ENCODE measurements at places on chromosomes 5 and 9.

DNA sequence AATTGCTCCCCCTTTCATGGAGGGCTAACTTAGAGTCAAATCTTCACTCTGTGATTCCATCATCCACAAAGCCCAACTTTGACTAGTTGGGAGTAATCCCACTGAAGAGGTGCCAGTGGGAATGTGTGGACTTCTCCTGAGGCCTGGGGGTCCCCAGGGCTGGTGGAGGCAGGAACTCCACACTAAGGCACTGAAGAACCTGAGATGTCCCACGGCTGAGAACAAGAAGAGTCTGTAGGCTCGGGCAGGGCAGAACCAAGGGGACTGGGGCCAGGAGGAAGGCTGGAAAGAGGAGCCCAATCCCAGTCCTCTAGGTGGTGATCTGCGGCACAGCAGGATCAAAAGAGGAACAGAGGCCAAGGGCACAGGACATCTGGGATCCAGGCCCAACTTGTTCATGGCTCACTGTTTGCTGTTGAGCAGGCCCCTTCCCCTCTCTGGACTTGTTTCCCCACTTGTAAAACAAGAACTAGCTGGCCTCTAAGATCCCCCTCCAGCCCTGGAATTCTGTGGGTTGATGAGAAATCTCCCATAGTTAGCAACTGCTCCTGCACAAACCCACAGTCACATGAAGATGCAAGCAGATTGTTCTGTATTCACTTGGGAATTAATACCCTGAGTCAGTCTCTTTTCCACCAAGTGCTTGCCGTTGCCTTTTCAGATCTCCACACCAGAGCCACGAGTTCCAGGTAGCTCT lies 32.7 kb upstream of the ALDH1B1 start:
- no peaks in the 10 kb centered on the region for H3K36me3 ChIP-seq
- no peaks in the 10 kb centered on the region for H3K4me1 ChIP-seq
- H3K27ac ChIP-seq: no peak overlapping the region
- DNase-seq: no peak
- no peaks in the 10 kb centered on the region for H3K27me3 ChIP-seq

- DNase-seq: peak; percentile 28
- no peaks in the 10 kb centered on the region for H3K27me3 ChIP-seq
- peaks cover 14% of the 10 kb centered on the region for H3K36me3 ChIP-seq
- peak overlapping the region; percentile 88 for H3K27ac ChIP-seq
Measured at GRCh38 chr9:35646153-35646532, 4.6 kb downstream of the SIT1 start.

DNA sequence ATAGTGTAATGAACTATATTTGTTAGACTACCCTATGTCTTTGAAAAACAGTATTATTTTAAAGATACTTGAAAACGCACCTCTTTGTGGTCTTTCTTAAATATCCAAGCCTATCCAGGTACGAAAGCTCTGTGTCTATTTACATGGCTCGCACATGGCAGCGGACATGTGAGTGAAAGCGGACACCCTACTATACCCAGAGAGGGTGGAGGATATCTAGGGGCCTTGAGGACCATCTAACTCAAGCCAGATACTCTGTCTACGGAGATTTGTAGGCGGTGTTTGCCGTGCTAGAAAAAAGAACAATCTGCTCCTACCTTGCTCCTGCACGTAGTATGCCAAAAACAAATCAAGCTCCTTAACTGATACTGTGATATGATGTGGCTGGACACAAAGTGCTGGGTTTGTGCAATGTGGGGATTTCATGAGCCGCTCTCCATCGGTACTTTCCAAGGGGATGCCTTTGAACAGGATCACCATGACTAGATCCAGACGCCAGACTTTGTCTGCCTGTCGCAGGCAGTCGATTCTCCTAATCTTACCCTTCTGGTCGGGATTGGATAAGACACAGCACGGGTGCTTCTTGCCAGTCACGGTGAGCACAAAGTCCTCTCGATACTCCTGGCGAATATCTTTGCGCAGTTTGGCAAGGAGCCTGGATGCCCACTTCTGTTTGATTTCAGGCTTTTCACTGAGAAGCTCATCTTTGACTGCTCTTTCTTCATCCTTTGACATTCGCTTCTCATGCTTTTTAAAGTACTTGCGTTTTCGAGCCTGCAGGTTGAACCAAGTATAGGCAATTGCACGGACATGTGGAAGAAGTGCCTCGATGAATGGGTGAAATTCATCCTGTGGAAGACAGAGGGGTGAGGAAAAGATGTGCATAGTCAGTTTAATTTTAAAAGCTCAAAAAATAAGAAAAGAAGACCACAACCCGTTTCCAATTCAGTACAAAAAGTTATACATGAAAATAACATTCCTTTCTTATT lies 7.0 kb downstream of the NFIB start:
- H3K4me1 ChIP-seq: peaks cover 4% of the 10 kb centered on the region
- DNase-seq: no peak
- H3K36me3 ChIP-seq: no peaks in the 10 kb centered on the region
- H3K4me3 ChIP-seq: no peak overlapping the region
- H3K27ac ChIP-seq: no peak overlapping the region

DNA sequence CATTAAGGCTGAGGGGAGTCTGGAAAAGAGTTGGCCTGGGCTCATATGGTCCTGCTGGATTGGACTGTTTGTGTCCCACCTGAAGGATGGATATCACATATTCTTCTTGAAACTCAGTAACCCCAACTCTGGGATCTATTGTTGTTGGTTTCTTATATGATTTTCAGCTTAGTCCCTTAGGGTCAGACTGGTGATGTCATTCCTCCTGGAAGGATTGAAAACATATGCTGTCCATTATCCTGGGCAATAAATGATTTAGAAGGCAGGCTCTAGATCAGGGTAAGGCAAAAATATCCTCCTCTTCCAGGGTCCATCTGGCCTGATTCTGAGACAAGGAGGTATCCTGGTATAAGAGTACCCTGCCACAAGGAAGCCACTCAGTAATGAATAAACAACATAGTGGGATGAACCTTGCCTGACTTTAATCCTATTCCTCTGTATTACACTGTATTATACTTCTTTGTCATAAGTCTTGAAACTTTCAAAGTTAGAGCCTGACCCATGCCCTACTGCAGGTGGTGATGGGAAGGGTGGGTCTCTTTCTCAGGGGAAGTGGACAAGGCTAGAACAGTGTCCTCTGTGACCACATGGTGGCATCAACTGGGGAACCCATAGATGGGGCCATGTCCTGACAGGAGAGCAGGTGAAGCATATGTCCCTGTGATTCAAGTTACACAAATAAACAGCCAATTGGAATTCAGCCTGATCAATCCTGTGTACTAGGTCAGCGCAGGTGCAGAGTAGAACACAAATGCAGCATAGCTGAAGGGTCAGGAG lies 454.4 kb upstream of the TRPC7 start:
- H3K27me3 ChIP-seq: no peaks in the 10 kb centered on the region
- no peak overlapping the region for H3K4me3 ChIP-seq
- H3K27ac ChIP-seq: no peak overlapping the region
- H3K36me3 ChIP-seq: no peaks in the 10 kb centered on the region
- no peaks in the 10 kb centered on the region for H3K4me1 ChIP-seq
- no peak for DNase-seq

DNA sequence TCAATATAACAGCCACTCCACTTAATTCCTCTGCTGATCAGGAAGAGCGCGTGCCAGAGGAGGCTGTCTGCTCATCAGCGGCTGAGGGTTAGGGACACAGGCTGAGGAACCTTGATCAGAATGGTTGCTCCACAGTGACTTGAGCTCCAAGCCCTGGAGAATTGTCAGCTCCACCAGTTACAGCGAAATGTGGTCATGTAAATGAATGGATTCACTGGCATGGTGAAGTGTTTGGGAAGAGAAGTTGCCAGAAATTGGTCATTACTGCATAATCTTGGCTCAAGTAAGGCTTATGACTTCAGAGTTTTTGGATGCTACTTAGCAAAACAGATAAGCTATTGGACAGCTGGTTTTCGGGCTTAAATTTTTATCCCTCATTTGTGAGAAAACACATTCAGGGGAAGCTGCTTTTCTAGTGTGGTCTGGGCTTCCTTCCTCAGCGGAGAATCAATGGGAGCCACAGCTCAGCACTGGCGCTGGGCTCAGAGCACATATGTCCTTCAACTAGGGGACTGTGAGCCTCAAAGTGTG lies 65.0 kb downstream of the PRRT1B start:
- H3K27me3 ChIP-seq: no peaks in the 10 kb centered on the region
- H3K27ac ChIP-seq: peak overlapping the region; percentile 26
- H3K4me1 ChIP-seq: no peaks in the 10 kb centered on the region
- no peak overlapping the region for H3K4me3 ChIP-seq

GRCh38 chr5:61270510-61271165 lies 61.4 kb upstream of the ZSWIM6 start:
- no peak for DNase-seq
- no peak overlapping the region for H3K27ac ChIP-seq
- no peaks in the 10 kb centered on the region for H3K36me3 ChIP-seq
- H3K27me3 ChIP-seq: no peaks in the 10 kb centered on the region
- H3K4me3 ChIP-seq: no peak overlapping the region
- H3K4me1 ChIP-seq: peaks cover 8% of the 10 kb centered on the region

GRCh38 chr5:151132963-151133362 lies 24.6 kb downstream of the ANXA6 start:
- no peaks in the 10 kb centered on the region for H3K27me3 ChIP-seq
- H3K36me3 ChIP-seq: peaks cover 86% of the 10 kb centered on the region
- no peak overlapping the region for H3K4me3 ChIP-seq
- peaks cover 72% of the 10 kb centered on the region for H3K4me1 ChIP-seq

- H3K36me3 ChIP-seq: peaks cover 41% of the 10 kb centered on the region
- no peak overlapping the region for H3K4me3 ChIP-seq
- no peak for DNase-seq
- no peaks in the 10 kb centered on the region for H3K27me3 ChIP-seq
- no peak overlapping the region for H3K27ac ChIP-seq
Measured at GRCh38 chr9:277601-278295, 63.1 kb downstream of the DOCK8 start.

- H3K27me3 ChIP-seq: no peaks in the 10 kb centered on the region
- peaks cover 23% of the 10 kb centered on the region for H3K4me1 ChIP-seq
- no peak for DNase-seq
- no peaks in the 10 kb centered on the region for H3K36me3 ChIP-seq
- H3K27ac ChIP-seq: no peak overlapping the region
Measured at GRCh38 chr5:142053426-142054151, 40.8 kb upstream of the GNPDA1 start.

DNA sequence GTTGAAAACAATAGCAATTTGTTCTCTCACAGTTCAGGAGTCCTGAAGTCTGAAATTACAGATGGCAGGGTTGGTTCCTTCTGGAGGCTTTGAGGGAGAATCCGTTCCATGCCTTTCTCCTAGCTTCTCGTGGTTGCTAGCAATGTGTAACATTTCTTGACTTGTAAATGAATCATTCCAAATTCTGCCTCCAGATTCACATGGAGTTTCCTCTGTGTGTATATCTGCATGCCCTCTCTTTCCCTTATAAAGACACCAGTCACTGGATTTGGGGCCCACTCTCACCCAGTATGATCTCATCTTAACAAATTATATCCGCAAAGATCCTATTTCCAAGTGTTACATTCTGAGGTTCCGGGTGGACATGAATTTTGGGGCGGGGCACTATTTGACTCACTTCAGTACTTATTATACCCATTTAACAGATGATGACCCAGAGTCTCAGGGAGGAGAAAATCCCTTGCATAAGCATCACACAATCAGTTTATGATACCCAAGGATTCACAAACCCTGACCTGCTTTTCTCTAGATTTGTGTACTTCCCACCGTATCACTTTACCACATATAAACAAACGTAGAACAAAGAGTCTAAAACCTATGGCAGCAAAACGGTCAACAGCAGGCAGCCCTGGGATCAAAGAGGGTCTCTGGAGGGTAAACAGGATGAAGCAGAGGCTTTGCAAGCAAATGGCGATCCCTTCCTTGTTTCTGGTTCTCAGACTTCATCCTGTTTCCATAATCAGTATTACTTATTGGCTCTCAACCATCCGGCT lies 93.7 kb downstream of the C9orf152 start:
- H3K36me3 ChIP-seq: no peaks in the 10 kb centered on the region
- peaks cover 8% of the 10 kb centered on the region for H3K4me1 ChIP-seq
- H3K27ac ChIP-seq: no peak overlapping the region

GRCh38 chr5:154940772-154941620 lies at the start of gene MRPL22:
MRPL22 (plus strand) TSS chr5:154941073; CDS start chr5:154941111, 38 bp downstream.
- peak within 1 kb of the TSS; percentile 97 for H3K4me3 ChIP-seq
- H3K27ac ChIP-seq: peak within 1 kb of the TSS; percentile 98
- H3K36me3 ChIP-seq: peaks cover 10% of the 10 kb centered on the region
- peak; percentile 96 for DNase-seq
- peaks cover 3% of the 10 kb centered on the region for H3K27me3 ChIP-seq
- H3K4me1 ChIP-seq: peaks cover 49% of the 10 kb centered on the region

- H3K4me1 ChIP-seq: peaks cover 4% of the 10 kb centered on the region
- DNase-seq: no peak
- no peaks in the 10 kb centered on the region for H3K36me3 ChIP-seq
- H3K27ac ChIP-seq: no peak overlapping the region
- H3K27me3 ChIP-seq: no peaks in the 10 kb centered on the region
- H3K4me3 ChIP-seq: no peak overlapping the region
Measured at GRCh38 chr9:38026840-38027527, 42.0 kb downstream of the SHB start.

GRCh38 chr5:102770803-102771202 lies 15.7 kb downstream of the PAM start:
- H3K27ac ChIP-seq: no peak overlapping the region
- no peaks in the 10 kb centered on the region for H3K27me3 ChIP-seq
- no peak overlapping the region for H3K4me3 ChIP-seq
- H3K4me1 ChIP-seq: peaks cover 34% of the 10 kb centered on the region

DNA sequence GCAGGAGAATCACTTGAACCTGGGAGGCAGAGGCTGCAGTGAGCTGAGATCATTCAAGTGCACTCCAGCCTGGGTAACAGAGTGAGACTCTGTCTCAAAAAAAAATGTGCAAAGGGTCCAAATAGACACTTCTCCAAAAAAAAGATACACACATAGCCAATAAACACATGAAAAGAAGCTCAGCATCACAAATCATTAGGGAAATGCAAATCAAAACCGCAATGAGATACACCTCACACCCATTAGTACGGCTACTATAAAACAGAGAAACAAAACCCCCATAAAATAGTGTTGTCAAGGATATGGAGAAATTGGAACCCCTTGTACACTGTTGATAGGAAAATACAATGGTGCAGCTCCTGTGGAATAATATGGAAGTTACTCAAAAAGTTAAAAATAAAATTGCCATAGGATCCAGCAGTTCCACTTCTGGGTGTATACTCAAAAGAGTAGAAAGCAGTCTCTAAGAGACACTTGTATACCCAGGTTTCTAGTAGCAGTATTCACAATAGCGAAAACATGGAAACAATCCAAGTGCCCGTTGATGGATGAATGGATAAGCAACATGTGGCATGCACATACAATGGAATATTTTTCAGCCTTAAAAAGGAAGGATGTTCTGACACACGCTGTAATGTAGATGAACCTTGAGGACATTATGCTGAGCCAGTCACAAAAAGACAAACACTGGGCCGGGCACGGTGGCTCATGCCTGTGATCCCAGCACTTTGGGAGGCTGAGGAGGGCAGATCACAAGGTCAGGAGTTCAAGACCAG lies 57.2 kb upstream of the PPARGC1B start:
- peaks cover 6% of the 10 kb centered on the region for H3K27me3 ChIP-seq
- H3K4me1 ChIP-seq: no peaks in the 10 kb centered on the region
- H3K4me3 ChIP-seq: no peak overlapping the region
- H3K27ac ChIP-seq: no peak overlapping the region
- H3K36me3 ChIP-seq: no peaks in the 10 kb centered on the region
- no peak for DNase-seq

GRCh38 chr5:78640662-78641474 lies 7.7 kb downstream of the LHFPL2 start:
- no peak overlapping the region for H3K27ac ChIP-seq
- H3K4me3 ChIP-seq: no peak overlapping the region
- H3K4me1 ChIP-seq: no peaks in the 10 kb centered on the region
- peaks cover 17% of the 10 kb centered on the region for H3K27me3 ChIP-seq
- no peaks in the 10 kb centered on the region for H3K36me3 ChIP-seq
- DNase-seq: no peak
